ENCODE measurements at places on chromosomes 12 and 14.

DNA sequence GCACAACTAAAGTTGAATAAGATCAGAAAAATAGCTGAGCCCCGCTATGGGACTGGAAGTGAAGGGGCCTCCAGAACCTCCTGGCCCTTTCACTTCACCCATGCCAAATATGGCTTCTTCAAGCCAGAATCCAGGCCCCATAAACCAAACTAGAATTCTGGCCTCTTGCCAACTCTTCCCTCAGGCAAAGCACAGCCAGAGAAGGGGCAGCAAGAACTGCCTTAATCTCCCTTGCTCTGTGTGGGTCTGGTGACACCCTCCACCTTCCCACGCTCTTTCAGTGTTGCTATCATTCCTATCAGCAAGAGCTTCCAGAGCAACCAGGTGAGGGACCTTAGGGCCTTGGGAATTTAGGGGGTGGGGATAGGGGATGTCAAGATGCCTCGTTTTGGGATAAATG lies 3.1 kb upstream of the PNMA1 start:
- DNase-seq: no peak

- DNase-seq: no peak
These were observed 55.9 kb upstream of the DIO3 start for GRCh38 chr14:101505236-101505970.

- no peak for DNase-seq
These were observed 112.8 kb downstream of the EGLN3 start for GRCh38 chr14:33837943-33838683.

DNA sequence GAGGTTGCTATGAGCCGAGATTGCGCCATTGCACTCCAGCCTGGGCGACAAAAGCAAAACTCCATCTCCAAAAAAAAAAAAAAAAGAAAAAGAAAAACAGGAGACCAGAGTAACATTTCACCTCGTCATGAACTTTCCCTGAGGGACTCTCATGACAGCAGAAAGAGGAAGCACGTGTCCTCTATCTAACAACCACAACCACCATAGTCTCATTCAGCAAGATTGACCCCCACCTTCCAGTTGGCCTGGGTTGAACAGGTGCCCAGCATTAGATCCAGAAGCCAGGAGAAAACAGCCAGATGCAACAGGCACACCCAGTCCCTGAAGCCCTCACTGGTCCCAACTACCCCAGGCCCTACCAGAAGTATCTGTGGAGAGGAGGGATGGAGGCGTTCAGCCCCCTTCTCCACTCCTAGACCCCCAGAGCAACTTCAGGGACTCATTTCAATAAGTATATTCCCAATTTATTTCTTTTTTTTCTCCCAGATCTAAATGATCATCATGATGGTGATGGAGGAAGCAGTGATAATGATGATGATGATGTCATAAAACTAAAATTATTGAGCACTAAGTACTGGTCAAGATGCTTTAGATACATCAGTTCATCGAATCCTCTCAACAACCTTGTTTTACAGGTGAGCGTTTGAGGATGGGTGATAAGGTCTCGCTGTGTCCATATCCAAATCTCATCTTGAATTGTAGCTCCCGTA lies 235.0 kb downstream of the EFCAB11 start:
- DNase-seq: no peak

- DNase-seq: peak; percentile 46
These were observed 133.9 kb upstream of the SCAF11 start for GRCh38 chr12:46124132-46124847.

- DNase-seq: no peak
These were observed 89.0 kb downstream of the BORCS5 start for GRCh38 chr12:12445882-12446181.

GRCh38 chr14:47422191-47422590 lies 253.2 kb downstream of the MDGA2 start:
- DNase-seq: no peak

DNA sequence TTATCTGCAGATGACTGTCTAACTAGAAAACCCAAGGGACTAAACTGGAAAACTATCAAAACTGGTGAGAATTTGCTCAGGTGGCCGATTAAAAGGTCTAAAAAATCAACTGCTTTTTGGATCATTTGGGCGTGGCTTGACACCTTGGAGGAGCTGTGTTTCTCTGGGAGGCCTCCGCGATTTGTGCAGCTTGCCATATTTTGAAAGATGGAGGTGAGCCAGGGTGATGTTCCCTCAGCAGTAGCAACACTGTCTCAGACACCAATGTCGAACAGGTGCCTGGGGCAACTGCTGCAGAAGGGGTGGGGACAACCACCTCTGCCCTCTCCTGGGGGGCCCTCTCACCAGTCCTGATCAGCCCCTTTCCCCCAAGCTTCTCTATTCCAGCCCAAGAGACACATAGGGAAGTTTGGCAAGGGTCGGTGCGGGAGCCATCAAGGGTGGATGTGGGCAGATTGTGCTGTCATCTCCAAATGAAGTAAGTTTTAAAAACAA lies 3.8 kb downstream of the CCDC177 start:
- no peak for DNase-seq

DNA sequence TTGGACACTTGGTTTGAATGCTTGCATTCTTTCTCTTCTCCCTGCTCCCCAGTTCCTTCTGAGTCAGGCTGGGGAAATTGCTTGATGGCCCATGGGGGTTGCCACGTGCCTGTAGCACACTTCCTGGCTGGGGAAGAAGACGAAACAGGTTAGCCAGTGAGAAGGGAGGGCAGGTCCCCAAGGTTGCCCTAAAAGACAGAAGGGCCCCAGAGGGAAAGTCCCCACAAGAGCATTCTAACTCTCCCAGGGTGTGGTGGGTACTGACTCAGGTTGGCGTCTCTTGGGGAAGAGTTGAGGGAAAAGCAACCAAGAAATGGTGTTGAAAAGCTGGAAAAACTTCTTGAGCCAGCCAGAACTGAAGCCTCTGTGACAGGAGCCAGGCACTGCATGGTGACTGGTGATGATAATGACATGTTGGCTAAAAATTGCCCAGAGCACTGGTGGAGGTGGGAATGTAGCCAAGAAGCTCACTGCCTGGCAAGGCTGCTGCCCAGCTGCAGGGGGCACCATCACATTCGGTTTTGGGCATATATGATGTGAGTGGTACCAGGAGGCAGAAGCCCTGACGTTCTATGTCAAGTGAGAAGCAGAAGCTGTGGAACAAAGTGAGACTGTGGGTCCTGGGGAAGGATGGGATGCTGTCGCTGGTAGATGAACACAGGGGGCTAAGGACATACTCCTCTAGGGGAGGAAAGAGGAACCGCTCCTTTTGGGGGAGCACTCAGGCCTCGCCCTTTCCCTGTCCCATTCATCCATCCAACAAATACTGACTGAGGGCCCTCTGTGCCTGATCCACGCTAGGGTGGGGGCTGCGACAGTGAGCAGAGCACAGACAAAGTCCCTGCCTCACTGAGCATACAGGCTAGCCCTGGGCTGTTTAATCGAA lies 8.1 kb upstream of the RABGGTA start:
- DNase-seq: no peak

DNA sequence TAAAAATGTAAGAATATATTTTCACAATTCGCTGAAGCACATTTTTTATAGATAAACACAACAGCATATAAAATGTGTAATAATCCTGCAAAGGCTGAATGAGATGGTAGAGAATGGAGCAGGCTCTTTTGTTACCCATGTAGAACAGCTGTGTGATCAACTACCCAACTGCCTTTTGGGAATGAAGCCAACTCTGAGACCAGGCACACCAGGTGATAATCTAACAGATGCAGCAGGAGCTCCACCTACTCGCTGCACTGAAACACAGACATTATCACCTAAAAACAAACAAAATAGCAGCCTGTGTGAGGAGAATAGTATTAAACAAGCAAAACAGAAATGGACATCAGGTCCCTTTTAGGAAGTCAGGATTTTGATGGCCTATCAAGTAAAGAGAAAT lies 183.3 kb downstream of the CCDC59 start:
- no peak for DNase-seq

DNA sequence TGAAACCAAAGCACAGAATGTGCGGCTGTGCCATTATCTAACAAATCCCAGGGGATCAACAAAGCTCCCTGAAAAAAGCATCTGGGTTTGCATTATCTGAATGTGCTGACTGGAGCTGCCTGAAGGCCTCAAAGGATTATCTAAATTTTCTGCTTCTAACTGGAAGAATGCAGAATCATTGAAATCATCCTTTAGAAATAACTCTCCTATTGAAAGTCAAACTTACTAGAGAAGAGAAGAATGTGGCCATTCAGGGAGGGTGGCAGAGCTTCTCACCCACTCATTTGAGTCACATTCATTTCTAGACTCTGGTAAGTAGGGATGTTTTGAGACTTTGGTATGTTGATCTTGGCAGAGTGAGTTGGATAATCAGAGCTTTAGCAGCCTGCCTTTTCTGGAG lies 220.6 kb upstream of the RGS6 start:
- peak; percentile 92 for DNase-seq

GRCh38 chr12:25322918-25323531 lies 72.3 kb upstream of the KRAS start:
- peak; percentile 54 for DNase-seq

DNA sequence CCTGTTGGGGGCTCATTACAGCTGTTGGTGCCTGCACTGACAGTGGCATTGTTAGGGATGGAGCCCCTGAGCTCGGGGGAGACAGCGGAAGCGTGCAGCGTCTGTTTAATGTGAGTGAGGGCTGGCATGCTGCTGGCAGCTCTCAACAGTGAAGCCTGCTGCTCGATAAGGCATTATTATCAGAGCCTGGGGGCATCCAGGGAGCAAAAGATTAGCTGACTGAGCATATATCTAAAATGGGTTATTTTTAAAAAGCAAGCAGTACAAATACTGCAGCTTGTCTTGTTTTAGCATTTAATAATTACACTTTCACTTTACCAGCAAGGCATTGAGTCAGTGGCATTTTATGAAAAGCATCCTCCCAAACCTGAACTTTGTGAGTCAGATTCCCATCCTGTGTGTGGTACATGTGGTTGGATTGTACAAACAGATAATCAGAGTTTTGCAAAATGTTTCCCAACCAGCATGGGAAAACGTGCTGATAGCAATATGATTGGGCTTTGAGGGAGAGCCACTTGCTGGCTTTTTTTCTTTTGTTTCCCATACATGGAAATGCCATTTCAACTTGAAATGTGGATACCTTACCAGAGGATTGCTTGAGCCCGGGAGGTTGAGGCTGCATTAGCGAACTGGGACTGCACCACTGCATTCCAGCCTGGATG lies 150.8 kb downstream of the PRKCH start:
- DNase-seq: peak; percentile 98

- no peak for DNase-seq
These were observed 37.7 kb downstream of the SYNE2 start for GRCh38 chr14:63890553-63890952.

DNA sequence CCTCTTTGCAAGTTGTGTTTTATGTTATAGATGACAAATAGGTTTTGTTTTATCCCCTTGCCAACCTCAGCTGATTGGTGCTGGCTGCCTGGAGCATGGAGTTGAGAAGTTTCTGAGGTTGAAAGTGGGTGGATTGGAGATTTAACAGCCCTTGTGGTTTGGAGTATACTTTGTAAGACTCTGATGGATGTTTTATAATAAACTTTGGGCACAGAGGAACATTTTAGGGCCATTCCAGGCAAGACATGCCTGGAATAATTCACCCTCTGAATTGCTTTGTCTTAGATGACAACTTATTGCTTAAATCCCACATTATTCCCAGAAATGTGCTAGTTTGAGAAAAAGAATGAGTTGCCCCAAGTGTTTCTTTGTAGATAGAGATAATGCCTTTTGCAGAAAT lies 158.9 kb downstream of the SLC5A8 start:
- DNase-seq: no peak

- DNase-seq: peak; percentile 86
These were observed 3.4 kb downstream of the PLEKHG3 start for GRCh38 chr14:64707661-64708060.

DNA sequence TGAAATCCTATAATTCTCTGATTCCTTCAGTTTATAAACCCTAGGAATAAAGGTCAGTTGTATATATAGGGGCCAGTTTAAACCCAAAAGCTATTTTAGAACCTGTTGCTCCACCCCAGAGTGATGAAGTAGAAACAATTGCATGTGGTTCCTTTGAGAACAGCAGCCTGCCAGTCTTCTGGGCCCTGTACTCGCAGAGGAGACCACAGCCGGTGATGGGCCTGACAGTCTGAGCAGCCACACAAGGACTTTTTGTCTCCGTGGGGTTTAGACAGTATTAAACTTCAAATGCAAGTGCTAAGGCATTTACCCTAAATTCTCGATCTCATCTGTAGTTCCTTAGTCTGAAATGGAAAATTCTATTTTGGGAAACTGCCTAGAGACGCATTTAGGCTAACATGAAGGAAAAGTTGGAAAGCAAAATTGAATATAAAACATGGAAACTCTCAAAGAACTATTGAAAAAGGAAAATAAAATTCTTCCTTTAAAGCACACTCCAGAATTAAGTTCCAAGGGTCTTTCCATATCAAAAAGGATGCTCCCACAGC lies 80.6 kb downstream of the PRICKLE1 start:
- no peak for DNase-seq

DNA sequence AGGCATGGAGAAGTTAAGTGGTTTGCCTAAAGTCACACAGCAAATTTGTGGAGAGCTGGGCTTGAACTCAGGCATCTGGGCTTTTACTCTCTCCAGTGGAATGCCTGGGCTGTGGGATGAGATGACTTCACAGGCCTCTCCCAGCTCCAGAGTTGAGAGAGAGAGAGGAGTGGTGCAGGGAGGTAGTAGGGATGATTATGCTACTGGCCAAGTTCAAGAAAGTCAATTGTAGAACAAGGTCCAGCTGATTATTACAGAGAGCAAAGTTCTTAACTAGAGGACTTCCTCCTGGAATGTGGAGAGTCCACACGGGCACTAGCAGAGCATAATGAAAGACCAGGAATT lies 769 bp upstream of the EMP1 start:
- DNase-seq: no peak

DNA sequence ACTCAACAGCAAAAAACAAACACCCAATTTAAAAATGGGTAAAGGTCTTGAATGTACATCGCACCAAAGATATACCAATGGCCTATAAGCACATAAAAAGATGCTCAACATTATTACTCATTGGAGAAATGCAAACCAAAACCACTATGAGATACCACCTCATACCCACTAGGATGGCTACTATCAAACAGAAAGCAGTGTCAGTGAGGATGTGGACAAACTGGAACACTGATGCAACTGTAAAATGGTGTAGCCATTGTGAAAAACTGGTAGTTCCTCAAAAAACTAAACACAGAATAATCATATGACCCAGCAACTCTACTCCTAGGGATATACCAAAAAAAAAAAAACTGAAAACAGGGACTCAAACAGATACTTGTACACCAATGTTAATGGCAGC lies 49.3 kb downstream of the CDK17 start:
- no peak for DNase-seq

- no peak for DNase-seq
These were observed 645 bp downstream of the JDP2 start for GRCh38 chr14:75428230-75429104.

DNA sequence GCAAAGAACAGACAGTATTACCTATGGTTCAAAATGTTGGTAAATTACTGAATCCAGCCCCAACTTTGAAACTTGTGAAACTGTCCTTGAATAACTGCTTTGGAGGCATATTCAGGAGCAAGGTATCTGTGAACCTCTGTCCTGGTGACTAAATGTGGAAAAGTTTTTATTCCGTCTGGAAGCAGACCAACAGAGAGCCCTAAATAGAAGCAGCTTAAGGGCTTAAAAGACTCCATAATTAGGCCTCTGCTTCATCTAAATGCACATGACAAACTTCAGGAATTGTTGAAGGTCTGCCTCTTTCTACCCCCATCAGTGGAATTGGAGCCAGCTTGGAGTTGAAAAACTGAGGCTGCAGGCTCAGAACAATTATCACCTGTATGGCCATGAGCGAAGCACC lies 276.5 kb downstream of the KCNH5 start:
- DNase-seq: no peak
